ENCODE measurements at places on chromosomes 3 and 15. TPM values are rescaled to one million over a fixed set of nuclear protein-coding genes. Genes with fewer than 3 reads are reported as not detected.

Gene DAG1
- 162 TPM for total RNA-seq

Gene GABRG3
- total RNA-seq = not detected

Gene SPTBN5
- total RNA-seq = 17.0 TPM

Gene NUDT16
- 12.6 TPM for total RNA-seq

Gene SI
- not detected for total RNA-seq

Gene CHRM5
- not detected for total RNA-seq

Gene SYNPR
- total RNA-seq = not detected

Gene POLR2H
- total RNA-seq = 78.2 TPM

Gene RPP14
- total RNA-seq = 15.5 TPM

Gene CYP1A2
- not detected for total RNA-seq

Gene XIRP1
- not detected for total RNA-seq

Gene LHFPL4
- total RNA-seq = not detected

Gene OCA2
- 0.33 TPM for total RNA-seq

Gene STAC
- 25.3 TPM for total RNA-seq

Gene MOBP
- not detected for total RNA-seq

Gene AGBL1
- not detected for total RNA-seq

Gene RGMA
- 0.83 TPM for total RNA-seq

Gene LARP6
- 37.5 TPM for total RNA-seq

Gene ARNT2
- 2.3 TPM for total RNA-seq

Gene P4HTM
- 6.7 TPM for total RNA-seq

Gene GPR27
- 0.56 TPM for total RNA-seq

Gene SEMA3G
- total RNA-seq = 0.50 TPM

Gene CEP19
- total RNA-seq = 2.0 TPM

Gene FGF12
- not detected for total RNA-seq

Gene TERC
- total RNA-seq = 316 TPM

Gene KLHDC8B
- 25.7 TPM for total RNA-seq

Gene NME9
- total RNA-seq = 0.50 TPM

Gene ARPIN
- total RNA-seq = 7.5 TPM

Gene COPG1
- 197 TPM for total RNA-seq

Gene SPRED1
- total RNA-seq = 29.2 TPM

Gene WDR72
- total RNA-seq = 1.0 TPM

Gene MYO5C
- total RNA-seq = 2.5 TPM

Gene GUCA1C
- not detected for total RNA-seq

Gene A4GNT
- not detected for total RNA-seq

Gene CTXN2
- total RNA-seq = not detected

Gene CCR9
- not detected for total RNA-seq

Gene KLF15
- 0.61 TPM for total RNA-seq

Gene SLC25A36
- 59.9 TPM for total RNA-seq

Gene SLITRK3
- not detected for total RNA-seq

Gene GPR156
- 1.2 TPM for total RNA-seq

Gene FBXW12
- total RNA-seq = not detected

Gene ARHGAP31
- 8.7 TPM for total RNA-seq

Gene MTFMT
- 23.8 TPM for total RNA-seq

Gene NLGN1
- total RNA-seq = under 0.01 TPM

Gene MCF2L2
- total RNA-seq = 3.6 TPM

Gene ZIC4
- not detected for total RNA-seq

Gene FEZF2
- total RNA-seq = not detected

Gene TRMT10C
- 21.8 TPM for total RNA-seq

Gene MRPS25
- 62.5 TPM for total RNA-seq

Gene ZNF385D
- 8.9 TPM for total RNA-seq

Gene RNU5B-1
- not detected for total RNA-seq

Gene TMCO5A
- not detected for total RNA-seq

Gene MLF1
- 10.2 TPM for total RNA-seq

Gene GP9
- total RNA-seq = not detected

Gene IGSF10
- total RNA-seq = not detected

Gene NEIL1
- total RNA-seq = 11.1 TPM

Gene ADGRG7
- total RNA-seq = not detected

Gene GHSR
- total RNA-seq = not detected

Gene P2RY14
- not detected for total RNA-seq

All from mammary epithelial cell (primary cell).